Omental fat pad (tissue), 4 donors: ENCODE measurements at places on chromosomes 1 and 21. TPM values are rescaled to one million over a fixed set of nuclear protein-coding genes. Genes with fewer than 3 reads are reported as not detected.

DNA sequence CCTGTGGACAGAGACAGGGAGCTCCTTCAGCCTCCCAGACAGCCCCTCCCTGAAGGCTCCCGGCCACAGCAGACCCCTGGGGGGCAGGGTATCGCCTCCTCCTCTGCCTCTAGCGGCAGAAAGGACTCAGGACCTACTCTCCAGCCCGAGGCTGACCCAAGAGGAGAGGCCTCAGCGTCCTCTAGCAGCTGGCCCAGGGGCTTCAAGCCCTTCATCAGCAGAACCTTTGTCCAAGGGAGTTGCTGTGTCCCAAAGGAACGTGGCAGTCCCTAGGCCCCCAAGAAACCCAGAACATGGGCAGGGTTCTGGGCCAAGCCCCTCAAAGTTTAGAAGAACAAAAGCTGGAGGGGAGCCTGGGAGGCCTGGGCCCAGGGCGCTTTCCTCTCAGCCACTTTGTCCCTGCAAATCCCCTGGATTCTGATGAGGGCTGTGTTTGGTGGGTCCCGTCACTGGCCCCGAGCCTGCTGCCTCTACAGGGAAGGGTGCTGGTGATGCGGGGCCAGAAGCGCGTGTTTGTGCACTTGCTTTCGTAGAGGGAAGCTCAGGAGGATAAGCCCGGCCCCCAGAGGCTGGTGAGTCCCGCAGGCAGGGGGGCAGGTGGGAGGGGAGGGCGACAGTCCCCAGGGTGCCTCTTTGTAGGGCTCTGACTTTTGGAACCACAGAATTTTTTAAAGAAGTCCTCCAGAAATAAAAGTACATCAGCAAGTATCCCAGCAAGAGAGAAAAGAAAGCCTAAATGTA, 13.3 kb downstream of the ITGB2 start:
- no peak for DNase-seq

DNA sequence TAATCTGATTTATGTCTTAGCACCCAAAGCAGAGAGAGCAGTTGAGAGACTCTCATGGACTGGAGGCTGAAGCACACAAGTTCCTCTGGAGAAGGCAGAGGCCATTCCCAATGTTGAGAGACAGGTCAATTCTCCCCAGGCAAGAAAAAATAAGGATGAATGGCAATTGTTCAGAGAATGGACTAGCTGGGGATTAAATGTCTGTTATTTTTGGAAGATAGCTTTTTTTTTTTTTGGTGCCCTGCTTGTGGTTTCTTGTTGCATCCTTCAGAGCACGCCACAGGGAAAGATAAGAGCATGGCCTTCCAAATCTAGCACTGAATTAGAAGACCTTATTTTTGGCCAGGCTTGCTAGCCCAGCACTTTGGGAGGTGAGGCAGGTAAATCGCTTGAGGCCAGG, 65.6 kb upstream of the ERRFI1 start:
- DNase-seq = no peak

DNA sequence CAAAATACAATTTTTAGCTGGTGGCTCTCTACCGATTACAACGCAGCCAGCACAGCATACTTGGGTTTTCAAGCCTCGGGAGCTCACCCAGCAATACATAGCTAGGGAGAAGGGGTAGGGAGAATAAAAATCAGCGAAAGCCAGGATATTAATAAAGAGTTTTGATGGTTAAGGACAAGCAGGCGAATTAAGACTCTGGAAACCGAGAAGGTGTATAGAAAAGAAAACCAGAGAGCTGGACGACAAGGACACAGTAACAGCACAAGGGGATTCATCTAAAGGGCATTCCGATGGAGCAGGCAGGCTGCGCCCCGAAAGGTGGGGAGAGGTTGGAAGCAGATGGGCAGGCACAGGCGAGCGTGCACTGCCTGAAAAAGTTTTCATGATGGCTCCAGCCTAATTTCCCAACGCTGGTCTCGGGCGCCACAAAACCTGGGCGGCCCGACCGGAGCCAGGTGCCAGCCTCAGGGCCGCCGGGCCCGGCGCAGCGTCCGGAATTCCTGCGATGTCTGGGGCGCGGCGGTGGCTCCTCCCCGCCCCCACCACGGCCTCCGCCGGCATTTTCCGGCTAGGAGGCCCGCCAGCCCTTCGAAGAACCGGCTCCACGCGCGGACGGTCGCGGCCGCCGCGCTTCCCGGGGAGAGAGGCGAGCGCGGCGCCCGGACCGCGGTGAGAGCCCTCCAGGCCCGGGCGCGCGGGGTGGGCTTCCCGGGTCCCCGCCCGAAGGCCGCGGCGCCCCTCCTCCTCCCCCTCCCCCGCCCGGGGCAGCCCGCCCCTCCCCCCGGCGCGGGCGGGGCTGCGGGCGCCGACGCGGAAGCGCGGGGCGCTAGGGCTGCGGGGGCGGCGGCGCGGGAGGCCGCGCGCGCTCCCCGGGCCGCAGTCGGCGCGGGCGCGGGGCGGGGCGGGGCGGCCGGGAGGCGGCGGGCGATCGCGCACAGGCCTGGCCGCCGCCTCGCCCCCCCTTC, 774 bp upstream of the DYRK1A start:
- DNase-seq = no peak

Gene GPR25
- total RNA-seq = not detected

DNA sequence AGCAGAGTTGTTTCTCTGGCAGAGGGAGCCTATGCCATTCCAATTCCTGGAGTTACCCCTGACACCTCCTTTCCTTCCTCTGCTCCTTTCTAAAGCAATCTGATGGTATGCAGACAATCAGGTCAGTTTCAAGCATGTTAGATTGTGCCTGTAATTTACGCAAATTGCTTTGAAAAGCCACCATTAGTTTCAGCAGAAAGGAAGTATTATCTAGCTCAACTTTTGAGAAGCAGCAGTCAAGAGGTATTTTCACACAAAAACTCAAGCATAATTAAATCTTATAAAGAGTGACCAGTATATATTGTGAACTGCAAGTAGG, 2.2 kb downstream of the ERRFI1 start:
- no peak for DNase-seq

GRCh38 chr1:45365051-45365450, 24.8 kb upstream of the MUTYH start:
- DNase-seq = no peak

DNA sequence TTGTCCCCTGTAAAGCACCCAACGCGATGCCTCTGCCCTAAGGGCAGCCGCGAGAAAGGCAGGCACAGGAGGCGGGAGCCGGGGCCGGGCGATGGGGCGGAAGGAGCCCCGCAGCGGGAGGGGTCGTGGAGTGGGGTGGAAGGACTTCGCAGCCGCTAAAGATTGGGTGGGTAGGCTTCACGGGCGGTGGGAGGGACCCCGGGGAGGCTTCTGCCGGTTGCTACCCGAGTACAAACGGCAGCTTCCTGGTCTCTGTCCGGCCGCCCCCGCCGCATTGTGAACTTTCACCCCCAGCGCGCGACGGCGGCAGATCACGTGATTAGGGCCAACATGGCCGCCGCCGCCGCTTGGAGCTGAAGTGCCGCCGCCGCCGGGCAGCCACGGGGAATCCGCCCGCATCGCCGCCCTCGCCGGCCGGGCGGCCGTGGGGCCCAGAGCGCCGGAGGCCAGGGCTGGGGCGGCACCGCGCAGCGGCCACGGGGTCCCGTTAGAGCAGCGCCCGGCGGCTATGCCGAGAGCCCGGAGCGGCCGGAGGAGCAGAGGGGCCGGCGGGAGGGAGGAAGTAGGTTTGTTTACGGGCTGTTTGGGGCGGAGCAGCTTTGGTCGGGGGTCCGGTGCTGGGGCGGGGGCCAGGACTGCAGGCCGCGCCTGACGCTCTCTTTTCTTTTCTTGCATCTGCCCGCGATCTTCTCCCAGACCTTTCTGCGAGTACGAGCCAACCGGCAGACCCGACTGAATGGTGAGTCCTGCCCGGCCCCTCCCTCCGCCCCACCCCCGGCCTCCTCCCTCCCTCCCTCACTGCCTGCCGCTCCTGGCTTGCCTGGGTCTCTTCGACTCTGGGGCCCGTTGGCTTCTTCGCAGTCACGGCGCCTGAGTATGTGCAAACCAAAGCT, 42.4 kb downstream of the TMEM53 start:
- DNase-seq = peak; percentile 89
